Stimulated activated CD4-positive, alpha-beta T cell treated with anti-CD3 and anti-CD28 coated beads, Interleukin-4, amount 100 ng/mL, for 24 hours (primary cell): ENCODE measurements at places on chromosomes 11 and 22.

DNA sequence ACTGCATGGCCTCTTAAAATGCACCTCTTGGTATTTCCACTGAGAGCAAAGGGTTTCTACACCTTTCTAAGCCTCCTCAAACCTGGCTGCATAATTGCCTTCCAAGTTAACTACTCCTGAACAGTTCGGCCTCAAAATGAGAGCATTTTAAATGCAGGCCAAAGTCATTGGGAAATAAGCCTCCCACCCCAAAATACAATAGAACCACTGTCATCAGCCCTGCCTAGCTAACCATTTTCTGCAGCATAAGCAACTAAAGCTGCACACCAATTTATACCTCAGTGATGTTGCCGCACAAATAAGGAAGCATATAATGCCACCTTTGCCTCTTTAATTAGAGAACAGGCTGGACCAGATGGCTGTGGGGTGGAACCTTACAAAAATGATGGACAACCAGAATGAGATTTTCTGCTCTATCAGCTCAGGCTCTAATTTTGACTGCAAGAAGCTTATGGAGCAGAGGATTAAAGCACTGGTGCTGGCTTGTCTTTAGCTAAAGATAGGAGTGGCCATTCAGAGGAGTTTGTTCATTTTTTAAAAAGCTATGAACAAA lies 4.3 kb downstream of the TOB2 start:
- DNase-seq, result no peak

DNA sequence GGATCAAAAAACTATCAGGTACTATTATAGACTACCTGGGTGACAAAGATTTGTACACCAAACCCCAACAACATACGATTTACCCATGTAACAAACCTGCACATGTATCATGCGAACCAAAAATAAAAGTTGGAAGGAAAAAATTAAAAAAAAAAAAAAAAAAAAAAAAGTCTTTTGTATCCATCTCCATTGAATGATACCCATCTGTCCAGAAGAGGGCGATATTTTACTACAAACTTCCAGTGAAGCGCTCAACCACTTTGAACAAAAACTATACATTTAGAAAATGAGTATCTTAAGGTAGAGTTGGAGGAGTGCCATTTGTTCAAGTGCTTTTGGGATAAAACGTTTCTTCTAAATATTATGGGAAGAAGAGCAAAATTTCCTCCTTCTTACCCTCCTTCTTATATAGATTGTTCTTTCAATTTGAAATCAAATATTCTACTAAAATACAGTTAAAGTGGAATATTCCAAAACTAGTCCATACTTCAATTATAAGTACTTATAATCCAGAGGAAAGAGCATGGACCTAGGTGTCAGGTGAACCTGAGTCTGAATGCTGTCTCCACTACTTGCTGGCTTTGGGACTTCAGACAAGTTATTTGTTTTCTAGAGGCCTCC lies 23.3 kb downstream of the ARL14EP start:
- DNase-seq, result no peak

DNA sequence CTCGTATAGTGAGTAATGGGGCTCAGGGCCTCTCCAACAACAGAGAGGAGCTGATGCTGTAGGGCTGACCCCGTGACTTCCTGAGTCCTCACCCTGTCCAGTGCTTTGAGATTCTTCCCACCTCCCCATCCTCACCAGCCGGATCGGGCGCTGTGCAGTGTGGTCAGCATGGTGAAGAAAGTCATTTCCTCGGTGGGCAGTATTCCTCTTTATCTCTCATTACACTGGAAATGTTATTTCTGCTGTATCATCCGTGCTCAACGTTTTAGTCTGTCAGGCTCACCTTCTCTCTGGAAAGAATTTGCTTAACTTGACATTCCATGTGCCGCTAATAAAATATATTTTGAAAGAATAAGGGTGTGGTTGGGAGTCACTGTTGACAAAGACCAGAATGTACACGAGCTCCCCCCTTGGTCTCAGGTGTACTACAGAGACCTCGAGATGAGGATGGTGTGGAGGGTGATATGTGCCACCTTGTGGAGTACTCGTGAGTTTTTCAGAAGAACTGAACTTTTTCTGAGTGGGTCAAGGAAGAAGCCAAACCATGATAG lies 25.7 kb upstream of the SCGB1A1 start:
- no peak for DNase-seq

DNA sequence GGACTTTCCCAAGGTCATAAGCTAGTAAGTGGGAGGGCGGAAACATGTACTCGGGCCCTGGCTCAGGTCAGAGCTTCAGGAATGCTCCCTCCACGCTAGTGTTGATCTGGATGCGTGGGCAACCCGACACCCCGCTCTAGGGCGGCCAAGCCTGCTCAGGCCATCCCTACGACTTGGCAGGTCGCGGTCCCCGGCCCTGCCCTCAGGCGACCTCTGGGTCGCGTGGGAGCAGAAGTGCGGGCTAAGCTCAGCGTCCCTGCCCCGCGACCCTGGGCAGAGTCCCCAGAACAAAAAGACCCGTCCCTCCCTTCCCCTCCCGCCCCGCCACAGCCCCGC lies 781 bp upstream of the TEF start:
- DNase-seq, result no peak

- DNase-seq, result no peak
Observed at GRCh38 chr11:14095882-14096281, 133.4 kb downstream of the SPON1 start.
